ENCODE measurements at places on chromosomes 5 and 9.

DNA sequence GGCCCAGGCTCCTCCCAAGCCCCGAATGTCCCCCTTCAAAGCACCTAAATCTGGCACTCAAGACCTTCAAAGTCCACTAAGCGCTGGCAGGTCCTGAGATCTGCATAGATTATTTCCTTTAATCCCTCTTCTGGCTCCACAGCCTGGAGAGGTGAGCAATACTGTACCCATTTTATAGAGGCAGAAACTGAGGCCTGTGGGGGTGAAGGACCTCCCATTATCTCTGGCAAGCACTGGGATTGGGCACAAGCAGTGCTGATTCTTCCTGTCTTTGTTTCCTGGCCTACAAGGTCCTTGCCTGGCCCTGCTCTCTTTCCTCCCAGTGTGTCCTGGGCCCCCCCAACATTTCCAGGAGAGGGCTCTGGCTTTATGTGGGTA lies 252.3 kb downstream of the PBX3 start:
- no peaks in the 10 kb centered on the region for H3K36me3 ChIP-seq
- H3K27ac ChIP-seq = no peak overlapping the region
- DNase-seq = no peak
- no peak overlapping the region for H3K4me3 ChIP-seq
- H3K4me1 ChIP-seq = no peaks in the 10 kb centered on the region

- H3K4me3 ChIP-seq = no peak overlapping the region
- no peaks in the 10 kb centered on the region for H3K36me3 ChIP-seq
- H3K4me1 ChIP-seq = no peaks in the 10 kb centered on the region
- no peaks in the 10 kb centered on the region for H3K27me3 ChIP-seq
- H3K27ac ChIP-seq = no peak overlapping the region
- DNase-seq = no peak
Observed at GRCh38 chr9:76595645-76596044, 136.7 kb downstream of the GCNT1 start.

DNA sequence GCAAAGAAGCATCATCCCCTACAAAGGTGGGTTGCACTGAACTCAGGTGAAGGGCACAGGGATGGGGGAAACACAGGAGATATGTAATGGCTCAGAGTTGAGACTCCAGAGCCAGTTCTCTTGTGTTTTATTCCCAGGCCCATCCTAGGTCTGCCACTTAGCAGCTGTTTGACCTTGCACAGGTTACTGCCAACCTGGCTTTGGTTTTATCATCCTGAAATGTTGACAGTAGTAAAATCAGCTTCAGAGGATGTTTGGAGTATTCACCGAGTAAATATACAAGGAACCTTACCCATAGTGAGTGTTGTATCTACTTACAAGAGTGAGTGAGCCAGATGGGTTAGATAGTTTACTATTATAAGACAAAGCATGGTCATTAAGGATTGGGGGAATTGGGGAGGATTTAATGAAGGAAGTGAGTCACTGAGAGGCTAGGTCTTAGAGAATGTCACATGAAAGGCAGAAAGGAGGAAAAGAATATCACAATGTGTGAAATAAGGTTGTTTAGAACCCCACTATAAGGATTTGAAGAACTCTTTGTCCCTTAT lies 141.3 kb downstream of the MAN2A1 start:
- DNase-seq = no peak
- peaks cover 55% of the 10 kb centered on the region for H3K36me3 ChIP-seq
- no peak overlapping the region for H3K4me3 ChIP-seq
- H3K27ac ChIP-seq = no peak overlapping the region
- no peaks in the 10 kb centered on the region for H3K4me1 ChIP-seq

DNA sequence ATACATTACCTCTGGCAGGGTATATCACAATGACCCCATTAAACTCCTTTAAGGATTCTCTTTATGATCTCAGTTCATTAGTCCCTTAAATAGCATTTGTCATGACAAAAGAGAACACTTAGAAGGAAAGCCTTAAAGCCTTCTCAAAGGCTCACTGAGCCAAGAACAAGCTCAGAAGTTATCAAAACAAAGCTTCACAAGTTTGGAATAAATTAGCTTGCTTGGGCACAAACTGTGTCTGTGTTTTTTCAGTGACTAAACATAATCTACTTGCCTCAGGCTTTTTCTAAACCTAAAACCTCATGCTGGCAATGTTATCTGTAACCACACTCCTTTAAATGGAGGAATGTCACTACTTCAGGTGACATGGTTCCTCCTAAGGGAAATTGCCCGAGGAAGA lies 1114.9 kb upstream of the C9orf72 start:
- H3K4me3 ChIP-seq = no peak overlapping the region
- no peaks in the 10 kb centered on the region for H3K27me3 ChIP-seq
- no peaks in the 10 kb centered on the region for H3K36me3 ChIP-seq
- no peak overlapping the region for H3K27ac ChIP-seq

- no peak overlapping the region for H3K27ac ChIP-seq
- H3K27me3 ChIP-seq = no peaks in the 10 kb centered on the region
- no peak for DNase-seq
Observed at GRCh38 chr5:174082286-174082685, 36.8 kb downstream of the NSG2 start.

DNA sequence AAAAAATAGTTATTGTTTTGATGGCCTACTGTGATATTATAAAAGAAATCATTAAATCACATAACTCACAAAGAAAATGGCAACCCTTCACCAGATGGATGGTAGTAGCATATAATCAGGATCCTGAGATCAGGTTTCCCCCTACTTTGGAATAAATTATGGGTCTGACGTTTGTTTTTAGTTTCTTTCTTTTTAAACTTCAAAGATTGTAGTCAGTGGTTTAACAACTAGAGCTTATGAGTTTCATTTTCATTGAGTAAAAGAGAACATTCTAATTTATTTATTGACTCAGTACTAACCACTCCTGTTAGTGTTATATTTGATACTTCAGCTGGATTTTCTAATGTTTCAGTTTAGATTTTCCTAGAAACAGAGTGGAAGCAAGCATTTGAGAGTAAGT lies 218.0 kb upstream of the PCSK5 start:
- peak overlapping the region; percentile 17 for H3K27ac ChIP-seq
- H3K4me3 ChIP-seq = no peak overlapping the region
- DNase-seq = no peak
- H3K27me3 ChIP-seq = no peaks in the 10 kb centered on the region

DNA sequence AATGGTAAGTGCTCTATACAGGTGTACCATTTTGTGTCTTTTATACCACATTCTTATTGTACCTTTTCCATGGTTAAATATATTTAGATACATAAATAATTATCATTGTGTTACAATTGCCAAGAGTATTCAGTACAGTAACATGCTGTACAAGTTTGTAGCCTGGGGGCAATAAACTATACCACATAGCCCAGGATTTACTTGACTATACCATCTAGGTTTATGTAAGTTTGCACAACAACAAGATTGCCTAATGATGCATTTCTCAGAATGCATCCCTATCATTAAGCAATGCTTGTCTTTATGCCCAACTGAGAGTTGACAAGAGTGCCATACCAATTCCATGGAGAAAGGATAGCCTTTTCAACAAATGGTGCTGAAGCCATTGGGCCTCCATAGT lies 136.7 kb upstream of the PJA2 start:
- DNase-seq = no peak
- no peaks in the 10 kb centered on the region for H3K4me1 ChIP-seq
- no peak overlapping the region for H3K27ac ChIP-seq
- no peaks in the 10 kb centered on the region for H3K36me3 ChIP-seq
- H3K27me3 ChIP-seq = no peaks in the 10 kb centered on the region

DNA sequence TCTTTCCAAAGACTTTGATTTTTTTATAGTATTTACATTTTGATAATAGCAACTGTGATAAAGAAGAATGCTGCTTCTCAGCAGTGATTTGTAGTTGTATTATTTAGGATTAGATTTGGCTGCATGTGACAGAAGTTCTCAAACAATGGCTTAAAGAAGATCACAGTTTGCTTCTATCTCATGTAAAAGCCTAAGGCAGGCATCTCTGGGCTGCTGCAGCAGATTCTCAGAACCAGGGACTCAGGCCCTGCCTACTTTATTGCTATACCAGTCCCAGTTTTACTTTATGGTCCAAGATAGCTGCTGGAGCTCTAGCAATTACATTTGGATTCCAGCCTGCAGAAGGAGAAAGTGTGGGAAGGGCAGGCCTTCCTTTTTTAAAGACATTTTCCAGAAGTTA lies 8.8 kb upstream of the SNX2 start:
- H3K4me1 ChIP-seq = no peaks in the 10 kb centered on the region
- no peaks in the 10 kb centered on the region for H3K27me3 ChIP-seq
- no peak overlapping the region for H3K4me3 ChIP-seq
- no peak overlapping the region for H3K27ac ChIP-seq

- no peak overlapping the region for H3K27ac ChIP-seq
- H3K4me1 ChIP-seq = no peaks in the 10 kb centered on the region
- no peaks in the 10 kb centered on the region for H3K27me3 ChIP-seq
- no peak for DNase-seq
- H3K36me3 ChIP-seq = no peaks in the 10 kb centered on the region
Observed at GRCh38 chr9:86782831-86783230, 164.5 kb downstream of the GAS1 start.

DNA sequence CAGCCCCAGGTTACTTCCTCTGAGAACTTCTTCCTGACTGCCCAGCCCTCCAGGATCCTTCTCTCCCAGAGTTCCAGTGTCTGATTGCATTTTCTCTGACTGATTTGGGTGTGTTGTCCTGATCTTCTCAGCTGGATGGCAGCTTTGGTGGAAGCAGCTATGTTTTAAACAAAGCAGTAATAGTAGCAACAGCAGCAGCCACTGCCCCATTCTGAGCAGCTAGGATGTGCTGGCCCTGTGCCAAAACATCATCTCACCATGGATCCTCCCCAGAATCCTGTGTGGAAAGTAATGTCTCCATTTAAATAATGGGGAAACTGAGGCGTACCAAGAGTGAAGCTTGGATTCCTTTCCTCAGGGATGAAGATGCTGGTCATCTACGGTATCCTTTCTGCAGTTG lies 46.4 kb upstream of the PSD2 start:
- no peaks in the 10 kb centered on the region for H3K36me3 ChIP-seq
- H3K27me3 ChIP-seq = no peaks in the 10 kb centered on the region
- H3K4me3 ChIP-seq = no peak overlapping the region
- no peak overlapping the region for H3K27ac ChIP-seq
- DNase-seq = no peak
- H3K4me1 ChIP-seq = peaks cover 17% of the 10 kb centered on the region

GRCh38 chr9:125088752-125089151 lies 54.6 kb downstream of the SCAI start:
- no peak overlapping the region for H3K27ac ChIP-seq
- H3K4me3 ChIP-seq = no peak overlapping the region
- no peak for DNase-seq

- no peaks in the 10 kb centered on the region for H3K27me3 ChIP-seq
- H3K27ac ChIP-seq = no peak overlapping the region
- H3K36me3 ChIP-seq = no peaks in the 10 kb centered on the region
- peaks cover 10% of the 10 kb centered on the region for H3K4me1 ChIP-seq
- DNase-seq = no peak
- H3K4me3 ChIP-seq = no peak overlapping the region
Observed at GRCh38 chr5:116738239-116738614, 163.6 kb upstream of the SEMA6A start.

DNA sequence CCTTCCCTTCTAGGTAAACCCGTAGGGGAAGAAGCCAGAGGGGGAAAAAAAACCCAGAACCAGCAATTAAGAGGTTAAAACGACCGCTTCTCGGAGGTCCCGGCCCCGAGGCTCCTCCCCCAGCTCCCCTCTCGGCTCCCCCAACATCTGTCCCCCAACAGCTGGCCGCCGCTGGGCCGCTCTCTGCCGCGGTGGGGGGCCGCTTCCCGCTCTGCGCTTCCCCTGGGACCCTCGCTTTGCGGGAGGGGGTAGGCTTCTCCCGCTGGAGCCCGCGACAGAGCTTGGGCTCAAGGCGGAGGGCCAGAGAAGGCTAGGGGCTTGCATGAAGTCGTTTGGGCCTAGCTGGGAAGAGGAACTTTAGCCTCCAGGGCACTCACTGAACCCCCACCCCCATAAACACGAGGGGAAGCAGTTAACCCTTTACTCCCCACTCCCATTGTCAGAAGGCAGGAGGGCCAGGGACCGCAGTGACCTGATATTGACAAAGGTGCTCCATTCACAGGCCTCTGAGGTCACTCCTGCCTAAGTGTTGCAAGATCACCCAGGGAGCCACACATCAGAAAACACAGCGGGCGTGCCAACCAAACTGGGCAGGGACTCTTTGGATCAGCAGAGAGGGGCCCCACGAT lies 7.5 kb downstream of the LHX6 start:
- H3K4me3 ChIP-seq = no peak overlapping the region
- H3K27ac ChIP-seq = no peak overlapping the region
- DNase-seq = no peak
- peaks cover 100% of the 10 kb centered on the region for H3K27me3 ChIP-seq
- H3K36me3 ChIP-seq = no peaks in the 10 kb centered on the region

- peaks cover 8% of the 10 kb centered on the region for H3K36me3 ChIP-seq
- H3K27ac ChIP-seq = peak overlapping the region; percentile 23
- H3K27me3 ChIP-seq = no peaks in the 10 kb centered on the region
- peaks cover 12% of the 10 kb centered on the region for H3K4me1 ChIP-seq
- no peak overlapping the region for H3K4me3 ChIP-seq
Observed at GRCh38 chr9:125343518-125344275, 82.1 kb downstream of the GAPVD1 start.

- no peaks in the 10 kb centered on the region for H3K36me3 ChIP-seq
- H3K4me1 ChIP-seq = no peaks in the 10 kb centered on the region
Observed at GRCh38 chr5:8813180-8813579, 732.7 kb downstream of the SEMA5A start.

DNA sequence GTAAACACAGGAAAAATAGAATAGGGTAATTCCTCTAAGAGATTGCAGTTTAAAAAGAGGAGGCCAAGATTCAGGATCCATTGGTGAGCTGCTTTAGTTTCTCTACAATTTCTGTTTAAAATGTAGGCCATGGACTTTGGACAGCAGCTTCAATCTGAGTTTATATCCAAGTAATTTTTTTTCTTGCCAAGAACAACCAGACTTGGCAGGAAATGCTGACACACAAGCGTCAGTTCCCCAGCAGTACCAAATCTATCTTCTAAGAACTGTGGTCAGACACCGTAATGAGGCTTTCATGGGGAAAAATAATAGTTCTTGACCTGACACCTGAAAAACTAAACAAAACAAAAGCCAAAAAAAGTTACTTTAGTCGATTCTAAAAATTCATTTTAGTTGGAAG lies 528.8 kb downstream of the CSNK1G3 start:
- no peak overlapping the region for H3K27ac ChIP-seq
- H3K36me3 ChIP-seq = no peaks in the 10 kb centered on the region
- H3K4me1 ChIP-seq = no peaks in the 10 kb centered on the region
- DNase-seq = no peak
- no peak overlapping the region for H3K4me3 ChIP-seq

- H3K4me3 ChIP-seq = no peak overlapping the region
- no peak overlapping the region for H3K27ac ChIP-seq
- no peaks in the 10 kb centered on the region for H3K36me3 ChIP-seq
- no peak for DNase-seq
- no peaks in the 10 kb centered on the region for H3K27me3 ChIP-seq
Observed at GRCh38 chr5:94499806-94500205, 118.6 kb downstream of the KIAA0825 start.

DNA sequence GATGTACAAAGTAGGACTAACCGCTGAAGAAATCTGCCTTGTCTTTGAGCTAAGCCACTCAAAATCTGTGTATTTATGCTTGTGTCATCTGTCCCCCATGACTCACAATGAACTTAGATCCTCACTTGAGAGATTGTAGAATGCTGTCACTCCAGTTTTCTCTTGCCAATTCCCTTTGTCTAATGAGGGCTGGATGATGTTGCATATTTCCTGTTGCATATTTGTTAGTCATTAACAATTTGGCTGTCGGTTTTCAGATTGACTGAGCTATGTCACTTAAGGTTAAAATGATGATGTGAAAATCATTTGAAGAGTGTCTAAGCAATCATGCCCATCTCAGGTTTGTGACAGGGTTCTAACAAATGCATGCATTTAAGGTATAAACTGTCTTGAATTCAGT lies 481.7 kb downstream of the CDH10 start:
- no peaks in the 10 kb centered on the region for H3K4me1 ChIP-seq
- H3K27ac ChIP-seq = no peak overlapping the region
- no peak for DNase-seq

All from esophagus squamous epithelium (tissue), 5 donors.